Stimulated activated CD4-positive, alpha-beta T cell treated with anti-CD3 and anti-CD28 coated beads, Interleukin-15, amount 100 ng/mL, for 1 hour (primary cell): ENCODE measurements at places on chromosomes 6 and 20.

DNA sequence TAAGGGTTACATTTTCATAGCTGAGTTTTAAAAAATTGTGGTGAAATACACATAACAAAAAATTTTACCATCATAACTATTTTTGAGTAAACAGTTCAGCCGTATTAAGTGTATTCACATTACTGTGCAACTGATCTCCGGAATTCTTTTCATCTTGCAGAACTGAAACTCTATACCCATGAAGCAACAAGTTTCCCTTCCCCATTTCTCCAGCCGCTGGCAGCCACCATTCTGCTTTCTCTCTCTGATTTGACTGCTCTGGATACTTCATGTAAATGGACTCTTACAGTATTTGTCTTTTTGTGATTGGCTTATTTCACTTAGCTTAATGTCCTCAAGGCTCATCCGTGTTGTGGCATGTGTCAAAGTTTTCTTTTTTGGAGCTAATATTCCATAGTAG is 341.6 kb downstream of the QKI start:
- no peak for DNase-seq

- DNase-seq, result no peak
Observed at GRCh38 chr20:35700625-35701148, 1.5 kb downstream of the ROMO1 start.

DNA sequence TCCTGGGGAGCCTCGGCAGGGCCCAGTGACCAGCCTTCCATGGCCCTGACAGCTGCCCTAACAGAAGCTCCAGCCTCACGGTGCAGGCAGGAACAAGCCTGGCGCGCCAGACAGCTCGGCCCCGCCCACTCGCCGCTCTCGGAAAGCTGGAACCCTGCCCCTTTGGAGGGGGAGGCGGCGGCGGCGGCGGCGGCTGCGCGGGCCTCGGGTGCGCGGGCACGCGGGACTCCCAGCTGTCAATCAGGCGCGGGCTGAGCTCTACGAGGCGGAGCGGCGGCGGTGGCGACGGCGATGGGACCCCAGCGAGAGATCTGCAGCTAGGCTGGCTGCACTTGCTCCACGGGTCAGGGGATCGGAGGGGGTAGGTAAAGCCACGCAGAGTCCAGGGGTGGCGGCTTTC is at the start of gene NRSN1:
NRSN1 (plus strand) TSS at position 236 of the 400 bp plus-strand sequence. CDS start 8,113 bp downstream, outside the sequence.
- DNase-seq, result no peak

- no peak for DNase-seq
Observed at GRCh38 chr6:161318456-161318855, 44.6 kb upstream of the AGPAT4 start.

- peak; percentile 46 for DNase-seq
Observed at GRCh38 chr20:23606652-23607049, 934 bp upstream of the CST9 start.

- DNase-seq, result no peak
Observed at GRCh38 chr6:167702241-167702827, 124.4 kb upstream of the AFDN start.

GRCh38 chr6:108407904-108408827 is 113.3 kb downstream of the AFG1L start:
- no peak for DNase-seq

- DNase-seq, result peak; percentile 65
Observed at GRCh38 chr20:62808211-62808865, 3.7 kb downstream of the OGFR start.

GRCh38 chr20:34639755-34640222 is 37.1 kb downstream of the PIGU start:
- DNase-seq, result no peak

DNA sequence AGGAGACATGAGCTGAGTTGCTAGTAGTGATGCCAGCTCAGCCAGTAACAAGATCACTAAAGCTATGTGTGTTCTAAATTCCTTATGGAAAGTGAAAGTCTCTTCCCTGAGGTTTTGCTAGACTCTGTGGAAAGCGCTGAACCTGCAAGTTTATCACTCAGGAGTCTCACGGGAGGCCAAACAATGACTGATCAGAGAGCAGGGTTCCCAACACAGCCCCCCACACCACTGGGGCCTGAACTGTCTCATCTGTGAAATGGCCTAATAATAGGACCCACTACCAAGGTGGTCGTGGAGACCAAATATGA is 19.9 kb downstream of the ACSS1 start:
- DNase-seq, result no peak

GRCh38 chr6:98824902-98825599 is 9.3 kb upstream of the POU3F2 start:
- DNase-seq, result no peak

GRCh38 chr6:15073344-15073789 is 172.5 kb upstream of the JARID2 start:
- DNase-seq, result no peak

DNA sequence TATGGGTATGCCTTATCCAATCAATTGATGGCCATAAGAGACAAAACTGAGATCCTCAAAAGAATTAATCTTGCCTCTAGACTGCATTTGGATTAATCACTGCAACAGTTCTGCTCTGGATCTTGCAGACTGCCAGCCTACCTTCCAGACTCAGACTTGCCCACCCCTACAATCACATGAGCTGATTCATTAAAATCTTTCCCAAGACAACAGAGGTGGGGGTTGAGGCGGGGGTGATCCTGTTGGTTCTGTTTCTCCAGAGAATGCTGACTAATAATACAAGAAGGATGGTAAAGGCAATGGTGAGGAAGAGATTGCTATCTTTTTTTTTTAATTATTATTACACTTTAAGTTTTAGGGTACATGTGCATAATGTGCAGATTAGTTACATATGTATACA is 43.7 kb upstream of the MEI4 start:
- no peak for DNase-seq

- no peak for DNase-seq
Observed at GRCh38 chr6:170096191-170096802, 194.6 kb downstream of the DLL1 start.

GRCh38 chr6:136169394-136170148 is 80.5 kb downstream of the MTFR2 start:
- no peak for DNase-seq

DNA sequence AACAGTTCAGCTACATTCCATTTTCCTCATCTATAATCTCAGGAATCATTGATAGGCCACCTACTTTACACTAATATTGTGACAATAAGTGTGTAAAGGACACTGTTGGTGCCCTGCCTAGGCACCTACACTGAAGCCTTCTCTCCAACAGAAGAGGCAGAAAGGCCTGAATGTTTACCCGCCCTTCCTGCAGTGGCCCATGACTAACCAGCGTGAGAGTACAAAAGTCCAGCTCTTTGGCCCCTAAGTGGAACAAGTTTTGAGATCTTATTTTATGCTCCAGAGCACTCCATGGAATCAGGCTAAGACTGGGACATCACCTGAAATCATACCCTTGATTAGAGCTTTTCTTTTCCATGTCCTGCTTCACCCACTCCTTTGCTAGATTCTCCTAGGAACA is 359.7 kb downstream of the ARHGAP18 start:
- DNase-seq, result no peak

GRCh38 chr20:23187751-23188150 is 101.6 kb upstream of the CD93 start:
- DNase-seq, result no peak

DNA sequence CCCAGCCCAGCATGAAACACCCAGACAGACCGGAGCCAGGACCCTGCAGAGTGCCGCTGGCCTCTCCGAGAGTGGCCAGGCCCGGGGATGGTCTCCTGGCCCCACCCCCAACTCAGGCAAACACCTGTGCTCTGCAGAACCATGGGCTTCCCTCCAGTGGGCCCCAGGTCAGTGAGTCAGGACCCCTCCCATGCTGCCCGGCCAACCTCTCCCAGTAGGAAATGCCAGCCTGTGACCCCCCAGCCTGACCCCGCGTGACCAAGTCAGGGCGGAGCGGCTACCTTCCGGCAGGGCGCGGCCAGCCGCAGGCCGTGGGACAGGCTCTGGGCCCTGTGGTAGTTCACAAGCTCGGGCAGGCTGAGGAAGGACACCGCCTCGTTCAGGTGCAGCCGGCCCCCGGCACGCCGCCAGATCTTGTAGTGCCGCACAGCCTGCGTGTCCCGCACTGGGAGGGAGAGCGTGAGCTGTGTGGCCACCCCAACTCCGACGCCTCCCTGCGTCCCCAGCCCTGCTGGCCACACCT is 3.2 kb downstream of the PTK6 start:
- DNase-seq, result no peak

DNA sequence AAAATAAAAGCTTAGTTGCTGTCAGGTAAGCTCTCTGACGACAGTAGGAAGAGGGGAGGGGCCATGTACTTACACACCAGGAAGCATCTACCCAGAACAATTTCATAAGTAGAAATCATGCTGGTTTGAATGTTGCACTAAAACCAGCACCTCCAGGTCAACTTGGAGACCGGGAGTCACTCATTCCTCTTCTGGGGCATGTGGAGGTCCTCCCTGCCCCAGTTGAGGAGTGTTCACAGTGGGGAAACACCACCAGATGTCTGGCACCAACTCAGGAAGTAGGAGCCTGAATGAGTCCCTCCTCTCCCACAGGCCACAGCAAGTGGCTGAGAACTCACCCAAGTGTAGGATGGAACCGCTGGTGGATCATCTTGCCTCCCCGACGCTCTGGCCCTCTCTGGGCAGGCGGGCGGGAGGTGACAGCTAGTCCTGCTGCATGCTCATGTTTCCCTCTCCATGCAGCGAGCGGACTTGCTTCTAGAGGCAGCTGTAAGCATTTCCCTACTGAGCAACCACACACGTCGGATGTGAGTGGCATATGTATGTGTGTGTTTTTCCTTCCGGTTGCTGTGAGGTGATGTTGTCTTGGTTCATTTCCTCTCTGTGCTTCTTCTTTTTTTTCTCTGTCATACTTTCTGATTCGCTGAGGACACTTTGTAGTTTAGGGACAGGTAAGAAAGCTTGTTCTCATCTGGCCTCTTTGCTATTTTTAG is 149.5 kb upstream of the NEDD9 start:
- DNase-seq, result peak; percentile 49

DNA sequence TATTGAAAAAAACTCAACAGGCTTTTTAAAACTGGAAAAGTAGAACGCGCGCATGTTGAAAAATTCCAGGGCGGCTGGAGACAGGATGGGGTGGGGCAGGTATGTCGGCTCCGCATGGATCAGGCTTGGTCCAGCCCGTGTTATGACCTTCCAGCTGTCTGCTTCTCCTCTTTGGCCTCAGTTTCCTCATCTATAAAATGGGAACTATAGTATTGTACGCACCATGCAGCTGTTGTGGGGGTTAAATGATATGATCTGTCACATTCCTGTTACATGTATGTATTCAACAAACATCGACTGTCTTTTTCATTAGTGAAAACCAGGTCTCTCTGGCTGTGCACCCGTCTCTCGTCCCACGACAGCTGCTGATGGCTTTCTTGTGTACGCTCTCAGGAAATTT is 18.8 kb downstream of the PHACTR3 start:
- no peak for DNase-seq

DNA sequence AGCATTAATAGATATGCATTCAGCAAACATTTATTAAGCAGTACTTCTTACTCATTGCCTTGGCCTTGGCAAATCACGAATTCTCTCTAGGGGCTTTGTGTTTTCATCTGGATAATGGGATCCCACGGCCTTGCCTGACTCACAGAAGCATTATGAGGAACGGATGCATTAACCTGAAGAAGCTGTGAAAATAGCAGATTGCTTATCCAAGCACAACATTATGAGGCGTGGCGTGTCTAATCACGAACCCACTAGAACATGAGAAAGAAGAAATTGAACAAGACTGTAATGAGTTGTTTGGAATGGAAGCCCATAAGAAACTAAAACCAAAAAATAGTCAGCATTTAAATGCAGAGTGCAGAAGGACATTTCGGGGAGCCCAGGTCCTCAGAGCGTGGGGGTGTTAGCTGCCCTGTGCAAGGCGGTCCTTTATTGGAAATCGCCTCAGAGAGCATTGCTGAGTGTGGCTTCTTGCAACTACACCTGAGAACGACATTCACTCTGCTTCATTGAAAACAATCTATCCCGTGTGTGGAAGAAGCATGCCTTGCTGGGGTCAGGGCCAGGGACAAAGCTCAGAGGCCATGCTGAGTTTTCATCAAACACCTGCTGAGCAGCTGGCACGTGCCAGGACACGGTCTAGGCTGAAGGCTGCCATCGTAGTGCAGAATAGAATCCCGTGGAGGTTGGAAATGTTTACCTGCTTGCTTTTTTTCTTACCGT is 179.9 kb downstream of the ZDHHC14 start:
- no peak for DNase-seq

DNA sequence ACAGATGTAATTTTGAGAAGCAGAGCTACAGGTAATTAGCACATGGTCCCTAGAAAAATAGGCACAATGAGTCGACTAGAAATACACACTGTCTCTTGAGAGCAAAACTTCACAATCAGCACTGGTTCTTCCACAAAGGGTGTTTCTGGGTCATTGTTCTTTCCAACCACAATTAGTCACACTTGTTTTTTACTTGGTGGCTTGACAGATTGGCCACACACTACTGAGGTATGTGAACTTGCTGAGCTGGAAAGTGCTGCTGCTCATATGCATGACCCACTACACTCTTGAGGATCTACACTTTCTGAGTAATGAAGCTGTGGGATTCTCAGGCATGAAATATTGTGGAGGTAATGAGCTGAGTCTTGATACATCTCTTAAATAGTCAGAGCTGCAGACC is 347.7 kb downstream of the BCKDHB start:
- no peak for DNase-seq

GRCh38 chr6:126890055-126890454 is 228.4 kb upstream of the RSPO3 start:
- DNase-seq, result no peak

GRCh38 chr6:108030211-108030610 is 44.3 kb downstream of the OSTM1 start:
- no peak for DNase-seq

- no peak for DNase-seq
Observed at GRCh38 chr6:111750753-111751673, 122.2 kb downstream of the FYN start.

DNA sequence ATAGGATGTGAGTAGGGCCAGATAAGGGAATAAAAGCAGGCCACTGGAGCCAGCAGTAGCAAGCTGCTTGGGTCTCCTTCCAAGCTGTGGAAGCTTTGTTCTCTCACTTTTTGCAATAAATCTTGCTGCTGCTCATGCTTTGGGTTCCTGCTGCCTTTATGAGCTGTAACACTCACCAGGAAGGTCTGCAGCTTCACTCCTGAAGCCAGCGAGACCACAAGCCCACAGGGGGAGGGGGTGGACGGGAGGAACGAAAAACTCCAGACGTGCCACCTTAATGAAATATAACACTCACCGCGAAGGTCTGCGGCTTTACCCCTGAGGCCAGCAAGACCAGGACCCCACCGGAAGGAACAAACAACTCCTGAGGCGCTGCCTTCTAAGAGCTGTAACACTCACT is 1324.4 kb upstream of the EYS start:
- DNase-seq, result no peak
